ENCODE measurements at places on chromosomes 7 and 10.

- DNase-seq = no peak
These were observed 12.8 kb downstream of the SCRN1 start for GRCh38 chr7:29976673-29977415.

DNA sequence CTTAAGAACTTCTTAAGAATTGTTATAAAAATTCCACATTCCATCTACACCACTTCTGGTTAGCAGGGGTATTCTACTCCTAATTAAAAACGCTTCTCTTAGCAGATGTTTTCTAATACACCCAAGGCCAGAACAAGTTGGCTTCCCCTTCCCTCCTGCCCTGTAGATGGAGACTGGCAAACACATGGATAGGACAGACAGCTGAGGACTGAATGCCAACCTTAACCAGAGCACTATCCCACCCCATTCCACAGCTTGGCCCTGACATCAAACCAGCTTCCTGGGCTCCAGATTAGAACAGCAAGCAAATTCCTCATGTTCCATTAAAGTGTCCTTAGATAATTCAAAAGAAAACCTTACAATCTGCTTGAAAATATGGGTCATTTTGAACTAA, 56.6 kb upstream of the IL6 start:
- no peak for DNase-seq

DNA sequence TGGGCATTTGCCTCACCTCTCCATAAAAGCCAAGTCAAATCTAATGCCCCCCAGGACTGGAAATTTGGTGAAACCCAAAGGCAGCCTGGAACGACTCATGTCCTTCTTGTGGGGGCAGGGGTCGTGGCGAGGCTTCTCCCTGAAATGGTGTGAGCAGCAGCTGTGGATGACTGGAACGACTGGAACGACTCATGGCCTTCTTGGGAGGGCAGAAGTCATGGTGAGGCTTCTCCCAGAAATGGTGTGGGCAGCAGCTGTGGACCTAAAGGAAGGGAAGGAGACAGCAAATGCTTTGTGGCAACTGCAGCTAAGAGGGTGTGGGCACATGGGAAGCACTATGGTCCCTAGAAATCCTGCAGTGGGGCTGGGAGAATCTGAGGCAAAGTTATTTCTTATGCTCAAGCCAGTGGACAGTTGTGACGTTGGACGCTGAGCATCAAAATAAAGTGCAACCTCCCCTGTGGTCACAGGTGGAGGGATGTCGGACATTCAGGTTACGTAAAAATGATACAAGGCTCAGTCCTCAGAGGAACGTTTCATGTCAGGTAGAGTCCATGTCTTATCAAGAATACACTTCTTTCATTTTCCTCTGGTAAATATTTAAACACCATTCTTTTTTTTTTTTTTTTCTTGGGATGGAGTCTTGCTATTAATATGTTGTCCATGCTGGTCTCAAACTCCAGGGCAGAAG, 107.0 kb upstream of the KIF5B start:
- DNase-seq = no peak

- DNase-seq = no peak
These were observed 198.5 kb upstream of the KCTD7 start for GRCh38 chr7:66430164-66430545.

GRCh38 chr10:118732245-118733165, 22.3 kb downstream of the CACUL1 start:
- DNase-seq = no peak

DNA sequence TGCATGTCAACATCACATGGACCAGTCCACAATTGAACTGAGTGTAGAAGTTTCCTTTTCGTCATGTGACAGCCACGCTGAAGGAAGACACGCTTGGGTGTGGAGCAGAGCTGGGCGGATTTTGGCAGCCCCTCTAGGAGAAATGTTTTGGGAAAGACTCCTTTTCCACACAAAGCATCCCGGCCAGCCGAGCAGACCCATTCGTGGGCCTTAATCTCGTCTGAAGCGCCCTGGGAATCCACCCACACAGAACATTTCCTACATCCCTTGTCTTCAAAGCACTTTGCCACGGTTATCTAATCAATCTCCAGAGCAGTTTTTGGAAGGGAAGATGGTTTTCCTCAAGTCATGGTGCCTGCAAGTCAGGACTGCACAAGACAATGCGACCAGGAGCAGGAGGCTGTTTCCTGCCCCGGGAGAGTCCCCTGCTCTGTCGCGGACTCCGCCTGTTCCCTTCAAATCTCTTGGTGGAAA, 8.4 kb upstream of the IFT22 start:
- no peak for DNase-seq
